ENCODE measurements at places on chromosomes 11 and 22. TPM values are rescaled to one million over a fixed set of nuclear protein-coding genes. Genes with fewer than 3 reads are reported as not detected.

TSSK2 gene
- total RNA-seq: not detected

ANKRD13D gene
- total RNA-seq: 189 TPM

RFPL1 gene
- not detected for total RNA-seq

DNA sequence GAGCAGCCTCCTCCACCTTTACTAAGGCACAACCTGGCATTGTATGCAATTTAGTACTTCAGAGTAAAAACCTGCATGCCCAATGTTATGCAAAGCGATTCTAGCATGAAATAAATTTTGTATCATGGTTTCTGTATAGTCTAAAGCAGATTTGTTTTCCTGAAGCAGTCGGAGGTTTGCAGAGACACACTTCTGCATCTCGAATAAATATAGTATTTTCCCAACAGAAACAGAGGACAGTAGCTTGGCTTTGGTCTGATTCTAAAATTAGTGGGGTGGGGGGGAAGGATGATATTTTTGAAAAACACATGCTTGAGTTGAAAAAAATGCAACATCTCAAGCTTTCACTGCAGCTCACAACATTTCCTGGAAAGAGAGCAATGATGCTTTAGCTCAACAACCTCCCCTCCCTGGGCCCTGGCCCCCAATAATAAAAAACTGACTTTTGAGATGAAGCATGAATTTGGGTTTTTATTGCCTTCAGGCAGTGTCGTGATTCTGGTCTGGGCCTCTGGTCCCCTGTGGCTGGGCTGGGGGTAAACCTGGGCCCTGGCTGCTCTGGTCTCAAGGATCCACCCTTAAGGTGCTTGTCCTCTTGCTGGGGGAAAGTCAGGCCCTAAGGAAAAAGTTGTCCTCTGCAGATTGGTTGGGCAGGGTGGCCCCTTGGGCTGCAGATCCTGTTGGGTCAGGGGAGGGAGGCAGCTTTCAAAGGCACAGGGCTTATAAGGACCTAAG lies 48.2 kb downstream of the KCNC1 start:
- DNase-seq: no peak

GRCh38 chr22:39364714-39365491 lies 15.1 kb downstream of the SYNGR1 start:
- no peak for DNase-seq

Data from naive thymus-derived CD8-positive, alpha-beta T cell (primary cell).